ENCODE measurements at places on chromosomes 2 and 18. TPM values are rescaled to one million over a fixed set of nuclear protein-coding genes. Genes with fewer than 3 reads are reported as not detected.

DNA sequence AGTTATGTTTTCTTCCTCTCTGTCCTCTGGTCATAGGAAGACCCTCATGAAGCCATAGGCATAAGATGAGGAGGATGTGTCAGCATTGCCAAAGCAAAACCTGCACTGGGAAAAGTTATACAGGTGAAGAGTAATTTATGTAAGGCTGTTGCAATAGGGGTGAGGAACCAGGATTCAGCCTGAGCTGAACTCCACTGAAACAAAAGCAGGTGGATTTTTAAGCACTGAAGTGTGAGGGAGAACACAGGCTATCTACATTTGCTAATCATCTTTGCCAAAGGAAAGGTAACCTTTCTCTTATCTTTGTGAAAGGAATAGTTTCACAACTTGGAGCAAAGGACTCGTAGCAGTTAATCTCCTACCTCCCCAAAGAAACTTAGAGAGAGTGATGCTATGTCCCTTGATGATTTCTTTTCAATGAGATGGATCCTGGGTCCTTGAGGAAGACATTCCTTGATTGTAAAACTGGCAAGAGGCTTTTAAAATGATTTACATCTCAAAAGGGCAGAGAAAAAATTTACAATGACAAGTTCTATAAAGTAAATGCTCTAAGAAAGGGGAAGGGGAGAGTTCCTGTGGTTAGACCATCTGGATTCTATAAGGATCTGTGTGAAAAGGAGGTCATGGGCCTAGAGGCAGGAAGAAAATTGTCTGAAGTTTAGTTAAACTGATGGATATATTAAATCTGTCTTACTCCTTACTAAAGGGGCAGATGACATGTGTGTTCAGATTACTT is 385.4 kb upstream of the CDH7 start:
- no peak overlapping the region for H3K27ac ChIP-seq
- no peaks in the 10 kb centered on the region for H3K27me3 ChIP-seq
- no peak for DNase-seq
- no peak overlapping the region for H3K4me3 ChIP-seq
- no peaks in the 10 kb centered on the region for H3K4me1 ChIP-seq
- H3K36me3 ChIP-seq, result no peaks in the 10 kb centered on the region

- no peak for DNase-seq
- H3K27me3 ChIP-seq, result no peaks in the 10 kb centered on the region
- H3K36me3 ChIP-seq, result no peaks in the 10 kb centered on the region
Measured at GRCh38 chr18:79421275-79421857, 25.6 kb downstream of the NFATC1 start.

The FER1L5 gene
- 1.1 TPM for total RNA-seq

DNA sequence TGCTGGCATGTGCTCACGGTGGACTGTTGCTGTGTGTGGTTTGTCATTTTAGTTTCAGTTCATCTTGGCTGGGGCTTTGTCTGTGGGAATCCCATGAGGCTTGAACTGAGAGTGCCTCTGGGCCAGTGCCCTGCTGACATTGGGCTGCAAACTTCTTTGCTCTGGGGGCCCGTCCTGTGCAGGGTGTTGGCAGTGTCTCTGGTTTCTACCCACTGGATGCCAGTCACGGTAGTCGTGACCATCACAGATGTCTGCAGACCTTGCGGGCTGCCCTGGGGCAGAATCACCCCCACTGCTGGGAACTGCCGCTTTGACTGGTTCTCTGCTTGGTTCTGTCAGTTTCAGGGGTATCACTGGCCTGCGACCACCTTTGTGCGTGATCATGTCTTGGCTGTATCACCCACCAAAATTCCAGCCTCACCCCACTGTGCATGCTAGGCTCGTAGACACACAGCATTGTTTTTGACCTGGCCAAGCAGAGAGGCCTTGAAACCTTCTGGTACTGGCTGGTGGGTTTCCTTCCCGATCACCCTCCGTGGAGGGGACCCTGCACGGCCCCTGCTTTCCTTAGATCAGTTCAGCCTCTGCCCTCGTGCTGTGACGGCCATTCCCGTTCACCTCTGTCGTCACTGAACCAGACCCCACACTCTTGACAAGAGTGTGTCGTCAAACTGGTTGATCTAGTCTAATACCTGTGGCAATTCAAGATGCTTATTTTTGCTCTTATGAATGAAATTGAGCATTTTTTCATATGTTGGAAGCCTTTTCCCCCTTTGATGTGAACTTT is 57.6 kb downstream of the KCNG2 start:
- no peaks in the 10 kb centered on the region for H3K36me3 ChIP-seq
- peaks cover 15% of the 10 kb centered on the region for H3K4me1 ChIP-seq
- peak; percentile 90 for DNase-seq
- peaks cover 2% of the 10 kb centered on the region for H3K27me3 ChIP-seq

The CFC1 gene
- total RNA-seq, result not detected

GRCh38 chr2:239252393-239252792 is 148.4 kb downstream of the HDAC4 start:
- peaks cover 3% of the 10 kb centered on the region for H3K4me1 ChIP-seq
- DNase-seq, result no peak
- H3K4me3 ChIP-seq, result no peak overlapping the region
- no peaks in the 10 kb centered on the region for H3K36me3 ChIP-seq
- H3K27me3 ChIP-seq, result no peaks in the 10 kb centered on the region

DNA sequence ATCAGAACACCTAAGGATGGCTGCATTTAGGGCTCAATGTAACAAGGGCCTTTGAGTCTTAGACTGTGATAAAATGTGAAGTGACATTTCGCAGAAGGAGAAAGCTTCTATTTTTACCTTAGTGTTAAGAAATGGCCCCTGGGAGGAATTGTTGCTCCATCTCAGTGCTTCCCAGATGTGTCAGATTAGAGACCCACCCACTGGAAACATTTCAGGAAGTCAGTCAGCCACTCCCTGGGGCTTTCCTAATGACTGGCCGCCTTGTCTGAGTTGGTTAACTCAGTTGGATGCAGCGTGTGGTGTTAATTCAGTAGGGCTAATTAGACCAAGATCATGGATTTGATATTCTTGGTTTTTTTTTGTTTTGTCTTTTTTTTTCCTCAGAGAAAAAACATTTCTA is 355.9 kb downstream of the PIK3C3 start:
- H3K4me1 ChIP-seq, result no peaks in the 10 kb centered on the region
- H3K4me3 ChIP-seq, result no peak overlapping the region
- H3K36me3 ChIP-seq, result no peaks in the 10 kb centered on the region
- no peaks in the 10 kb centered on the region for H3K27me3 ChIP-seq
- H3K27ac ChIP-seq, result no peak overlapping the region

The CGREF1 gene
- total RNA-seq, result 6.8 TPM

DNA sequence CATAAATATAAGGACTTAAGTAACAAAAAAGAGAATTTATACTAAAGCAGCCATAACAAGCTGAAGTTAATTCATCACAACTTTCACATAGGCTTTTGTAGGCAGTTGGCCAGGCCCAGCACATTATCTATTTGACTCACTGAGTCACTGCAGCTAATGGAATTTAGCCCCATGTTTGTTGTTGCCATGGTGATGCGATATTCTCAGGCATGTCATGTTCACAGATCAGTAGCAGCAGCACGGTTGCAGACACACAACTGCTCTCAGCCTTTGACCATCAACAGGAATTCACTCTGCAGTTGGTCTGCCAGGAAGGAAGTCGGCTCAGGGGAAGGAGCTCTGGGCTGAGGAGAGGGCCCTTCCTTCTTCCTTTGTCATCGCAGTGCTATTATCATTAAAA is 639.8 kb downstream of the TMEM182 start:
- H3K4me1 ChIP-seq, result no peaks in the 10 kb centered on the region
- H3K27me3 ChIP-seq, result no peaks in the 10 kb centered on the region
- no peak overlapping the region for H3K27ac ChIP-seq
- no peak for DNase-seq
- H3K36me3 ChIP-seq, result no peaks in the 10 kb centered on the region
